ENCODE measurements at places on chromosomes 7 and 10.

DNA sequence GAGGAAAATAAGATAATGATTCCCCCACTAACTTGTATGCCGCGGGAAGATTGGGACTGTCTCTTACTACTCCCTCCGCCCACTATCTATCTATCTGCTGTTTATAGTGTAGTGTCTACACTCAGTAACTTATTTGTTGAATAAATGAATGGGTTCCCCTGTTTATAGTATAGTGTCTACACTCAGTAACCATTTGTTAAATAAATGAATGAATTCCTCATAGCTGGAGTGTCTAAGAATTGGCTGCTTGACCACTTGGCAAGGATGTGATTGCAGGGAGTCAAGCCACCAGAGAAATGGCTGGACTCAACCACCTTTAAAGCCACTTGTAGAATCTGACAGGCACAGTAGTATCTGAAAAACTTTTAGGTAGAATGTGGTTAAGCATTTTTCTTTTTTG, 147.1 kb downstream of the TRIL start:
- DNase-seq = no peak

DNA sequence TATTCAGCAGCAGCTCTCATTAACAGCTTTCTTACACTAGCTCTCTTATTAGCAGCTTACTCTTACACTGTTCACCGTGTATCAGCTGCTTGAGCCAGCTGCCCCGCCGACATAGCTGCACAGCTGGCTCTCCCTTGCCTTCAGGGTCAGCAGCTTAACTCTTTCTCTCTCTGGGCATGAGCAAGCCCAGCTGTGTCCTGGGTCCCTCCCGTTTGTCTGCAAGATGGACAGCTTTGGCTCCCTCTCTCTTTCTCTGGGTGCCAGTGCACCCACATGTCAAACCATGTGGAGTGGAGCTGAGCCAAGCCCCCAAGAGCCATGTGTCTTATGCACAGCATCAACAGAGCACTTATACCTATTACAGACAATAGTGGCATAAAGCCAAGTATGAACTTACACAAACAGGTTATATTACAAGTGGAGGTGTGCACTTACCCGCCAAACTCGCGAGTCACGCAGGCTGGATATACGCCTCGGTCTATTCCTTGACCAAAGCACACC, 35.7 kb upstream of the MTPAP start:
- no peak for DNase-seq

- no peak for DNase-seq
Measured at GRCh38 chr10:25017154-25017590, 760 bp downstream of the THNSL1 start.

DNA sequence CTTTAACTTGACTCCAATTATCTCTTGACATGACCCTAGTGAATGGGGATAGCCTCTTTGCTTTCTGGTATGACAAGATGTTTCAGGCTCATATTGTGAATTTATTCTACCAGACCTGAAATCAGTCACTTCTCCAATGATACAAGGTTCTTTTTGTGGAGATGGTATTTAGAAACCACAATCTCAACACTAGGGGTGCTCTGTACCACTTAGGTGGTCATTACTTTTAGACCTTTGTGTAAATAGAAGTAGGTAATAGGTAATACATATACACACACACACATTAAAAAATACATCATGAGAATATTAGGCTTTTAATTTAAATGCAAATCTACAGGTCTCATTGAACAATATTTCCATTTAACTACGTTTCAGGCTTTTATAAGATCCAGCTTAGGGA, 199.0 kb upstream of the RHOBTB1 start:
- no peak for DNase-seq

- no peak for DNase-seq
Measured at GRCh38 chr7:106452031-106452851, 167.5 kb upstream of the NAMPT start.

- no peak for DNase-seq
Measured at GRCh38 chr10:61541960-61542359, 88.8 kb upstream of the TMEM26 start.

- DNase-seq = no peak
Measured at GRCh38 chr7:38318803-38319416, 45.5 kb upstream of the TARP start.

GRCh38 chr7:18803923-18804322, 308.4 kb downstream of the HDAC9 start:
- no peak for DNase-seq

DNA sequence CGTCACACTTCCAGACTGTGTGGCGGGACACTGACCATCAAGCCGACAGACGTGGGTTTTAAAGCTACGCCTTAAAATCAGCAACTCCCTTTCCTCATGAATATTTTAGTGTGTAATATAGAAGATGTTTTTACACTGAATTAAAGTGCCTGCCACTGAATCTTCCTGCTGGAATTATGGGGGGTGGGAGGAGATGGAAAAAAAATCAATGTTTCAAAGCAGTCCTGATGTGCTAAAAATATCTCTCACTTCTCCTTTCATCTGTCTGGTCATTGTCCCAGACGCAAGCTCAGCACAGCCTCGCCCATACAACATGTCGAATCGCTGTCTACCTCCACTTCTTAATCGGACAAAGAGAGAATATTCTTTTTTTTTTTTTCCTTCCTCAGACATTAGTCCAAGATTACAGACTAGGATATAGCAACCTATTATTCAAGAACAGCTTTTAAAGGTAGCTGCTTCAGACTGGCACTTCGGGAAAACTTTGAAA, 165.1 kb upstream of the KLF14 start:
- no peak for DNase-seq

- peak; percentile 84 for DNase-seq
Measured at GRCh38 chr7:151083071-151083823, at the start of gene TMUB1. TMUB1 (minus strand) TSS chr7:151083493; CDS start chr7:151082563, 930 bp downstream.

GRCh38 chr7:141042222-141043193, 27.8 kb upstream of the MRPS33 start:
- DNase-seq = no peak

GRCh38 chr7:42210779-42211178, 26.2 kb downstream of the GLI3 start:
- DNase-seq = no peak

DNA sequence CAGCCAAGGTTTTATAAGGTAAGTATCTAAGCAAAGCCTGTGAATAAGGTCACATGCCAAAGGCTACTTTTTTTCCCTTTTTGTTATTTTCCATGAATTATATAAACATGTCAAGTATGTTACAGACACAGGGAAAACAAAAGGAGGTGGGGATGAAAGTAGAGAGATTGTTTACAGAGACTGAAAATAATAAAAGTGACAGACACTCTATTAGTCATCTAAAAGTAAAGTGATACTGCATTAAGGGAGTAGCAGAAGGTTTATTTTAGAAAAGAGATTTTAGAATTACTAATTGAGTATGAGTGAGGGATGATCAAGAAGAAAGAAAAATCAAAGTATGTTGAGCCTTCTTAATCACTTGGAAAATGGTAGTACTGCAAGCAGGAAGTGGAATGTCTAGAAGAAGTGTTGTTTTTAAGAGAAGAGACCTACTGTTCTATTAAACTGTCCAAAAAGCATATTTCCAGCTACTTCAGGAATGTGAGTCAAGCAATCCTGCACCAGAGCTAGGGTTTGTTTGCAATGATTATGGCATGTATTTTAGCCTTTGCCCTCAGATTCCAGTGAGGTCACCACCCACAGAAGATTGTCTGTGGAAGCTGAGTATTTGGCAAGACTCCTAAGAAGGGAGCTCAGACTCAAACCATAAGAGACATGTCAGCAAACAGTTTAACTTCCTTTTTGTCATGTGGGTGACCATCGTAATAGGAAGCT, 177.9 kb upstream of the PLXDC2 start:
- no peak for DNase-seq

GRCh38 chr7:81492910-81493309, 276.9 kb downstream of the HGF start:
- DNase-seq = no peak

Data from T-cell (primary cell).